Progenitor cell of endocrine pancreas (in vitro differentiated cells): ENCODE measurements at places on chromosomes 2 and 18.

GRCh38 chr18:52577795-52578194 lies 237.8 kb downstream of the DCC start:
- no peak for DNase-seq

GRCh38 chr2:182715121-182715891 lies 751 bp upstream of the DNAJC10 start:
- DNase-seq: no peak

- no peak for DNase-seq
These were observed 2.8 kb downstream of the TMEM18 start for GRCh38 chr2:674321-674985.

DNA sequence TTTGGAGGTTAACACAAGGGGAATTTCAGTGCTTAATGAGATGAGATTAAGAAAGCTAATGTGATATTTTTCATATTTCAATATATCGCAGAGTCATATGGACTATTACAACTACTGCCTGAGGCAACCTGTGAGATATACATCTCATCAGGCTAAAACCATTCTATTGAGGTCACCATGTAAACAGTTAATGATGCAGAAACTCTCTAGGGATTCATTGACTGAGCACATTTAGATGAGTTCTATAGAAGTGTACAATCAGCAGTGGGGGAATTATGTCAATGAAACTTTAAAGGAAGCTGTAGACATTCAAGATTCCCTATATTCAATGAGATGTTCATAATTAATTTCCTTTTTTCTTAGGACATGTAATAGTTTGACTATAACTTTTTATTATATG lies 687.4 kb upstream of the SYT4 start:
- no peak for DNase-seq

DNA sequence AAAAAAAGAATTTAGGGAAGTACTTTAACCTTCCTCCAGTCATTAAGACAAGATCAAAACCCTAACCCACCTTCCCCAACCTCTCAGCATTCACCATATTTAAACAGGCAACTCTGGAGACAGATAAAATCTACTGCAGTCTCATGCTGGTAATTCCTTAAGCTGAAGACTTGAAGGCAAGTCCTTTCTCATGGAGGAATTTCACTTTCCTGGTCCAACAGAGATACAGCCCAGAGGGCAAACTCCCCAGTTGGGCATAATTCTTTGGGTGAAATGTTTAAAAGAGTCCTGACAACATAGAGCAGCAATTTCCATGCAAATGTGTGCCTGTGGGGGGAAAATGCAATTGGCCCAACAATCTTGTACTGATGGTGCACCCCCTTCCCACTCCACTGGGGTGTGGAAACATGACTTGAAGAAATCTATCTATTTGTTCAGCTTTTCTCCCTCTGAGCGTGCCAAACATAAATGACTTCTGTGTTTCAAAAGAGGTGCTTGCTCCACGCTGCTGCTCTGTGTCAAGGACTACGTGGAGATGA lies 131.8 kb upstream of the HNRNPA3 start:
- DNase-seq: no peak

- no peak for DNase-seq
These were observed 748.7 kb downstream of the RNF144A start for GRCh38 chr2:7665880-7666279.

DNA sequence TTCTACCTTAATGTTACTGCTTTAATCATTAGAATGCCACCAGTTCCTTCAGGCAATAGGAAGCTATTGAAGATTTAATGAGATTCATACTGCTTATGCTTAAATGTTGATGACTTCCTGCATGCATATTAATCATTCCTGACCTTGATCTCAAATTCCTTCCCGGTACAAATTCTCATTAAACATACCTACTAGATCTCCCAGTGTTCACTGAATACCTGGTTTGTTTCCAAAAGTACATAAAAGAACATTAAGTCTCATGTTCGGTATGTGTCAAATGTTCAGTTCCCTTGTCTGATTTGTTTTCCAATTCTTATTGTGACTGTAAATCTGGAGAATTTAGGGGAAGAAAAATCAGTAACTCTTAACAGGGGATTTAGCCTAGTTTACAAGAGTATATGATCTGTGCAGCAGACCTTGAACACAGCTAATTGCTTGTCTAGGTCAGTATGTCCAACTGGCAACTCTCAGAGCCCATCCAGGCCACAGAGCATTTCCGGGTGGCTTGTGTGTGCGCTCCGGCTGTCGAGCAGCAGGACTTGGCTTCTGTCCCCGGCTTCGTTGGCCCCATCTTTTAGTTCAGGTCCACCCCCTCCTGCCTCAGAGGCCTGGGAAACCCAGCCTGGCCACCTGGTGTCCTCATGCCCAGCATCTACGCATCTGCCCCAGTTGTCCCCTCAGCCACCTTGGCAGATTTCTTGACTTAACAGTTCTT lies 13.1 kb downstream of the METAP1D start:
- no peak for DNase-seq

DNA sequence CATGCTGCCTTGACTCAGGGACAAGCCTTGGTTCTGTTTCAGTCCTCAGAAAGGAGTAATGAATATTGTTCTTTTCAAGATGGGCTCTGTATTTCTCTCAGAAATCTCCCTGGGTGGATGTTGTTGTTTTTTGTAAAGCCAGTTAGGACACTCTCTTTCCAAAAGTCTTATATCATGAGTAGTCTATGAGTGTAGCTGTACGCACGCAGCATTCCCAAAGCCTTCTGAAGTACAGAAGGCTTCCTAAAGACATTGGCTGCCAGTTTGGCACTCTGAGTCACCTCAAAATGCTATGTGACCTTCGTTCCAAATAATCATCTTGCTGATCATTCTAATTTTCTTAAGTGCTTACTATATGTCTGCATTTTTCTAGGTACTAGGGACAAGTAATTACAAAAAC lies 16.7 kb upstream of the GTF2A1L start:
- no peak for DNase-seq

GRCh38 chr2:215755641-215756345 lies 257.6 kb downstream of the MREG start:
- DNase-seq: no peak

DNA sequence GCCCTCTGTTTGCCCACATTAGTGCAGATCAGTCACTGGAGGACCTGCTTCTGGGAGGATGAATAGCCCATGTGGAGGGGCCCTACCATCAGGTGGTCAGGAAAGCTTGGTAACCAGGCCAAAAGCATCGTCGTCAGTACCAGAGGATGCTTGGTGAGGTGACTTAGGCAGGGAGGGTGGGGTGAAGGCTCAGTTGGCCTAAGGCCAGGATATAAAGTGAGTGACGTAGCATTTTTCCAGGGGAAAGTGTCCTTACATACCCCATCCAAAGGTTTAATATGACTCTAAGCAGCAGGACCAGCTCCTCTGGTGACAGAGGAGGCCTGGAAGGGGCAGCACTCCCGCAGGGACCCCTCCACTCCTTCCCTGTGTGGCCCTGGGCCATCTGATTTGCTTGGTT lies 27.7 kb upstream of the DNMT3A start:
- DNase-seq: no peak

GRCh38 chr18:47680488-47680887 lies 250.0 kb downstream of the SMAD2 start:
- DNase-seq: no peak
